Uterus (tissue), 4 donors: ENCODE measurements at places on chromosomes 11 and 22.

DNA sequence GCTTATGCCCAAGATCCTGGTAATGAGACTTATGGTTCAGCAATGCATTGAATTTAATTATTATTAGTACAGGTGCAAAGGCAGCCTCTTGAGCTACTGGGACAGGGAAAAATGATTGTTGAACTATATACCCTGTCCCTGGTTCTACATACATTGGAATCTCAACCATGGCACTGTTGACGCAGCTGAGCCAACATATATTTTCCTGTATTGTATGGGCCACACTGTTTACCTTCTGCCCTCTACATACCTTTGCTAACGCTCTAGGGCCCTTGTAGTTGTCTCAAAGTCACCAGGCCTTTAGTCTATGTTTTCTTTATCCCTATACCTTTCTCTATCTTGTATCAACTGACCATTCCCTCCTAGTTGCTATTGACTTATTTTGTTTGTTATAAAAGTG, 22.6 kb downstream of the KREMEN1 start:
- DNase-seq = no peak

DNA sequence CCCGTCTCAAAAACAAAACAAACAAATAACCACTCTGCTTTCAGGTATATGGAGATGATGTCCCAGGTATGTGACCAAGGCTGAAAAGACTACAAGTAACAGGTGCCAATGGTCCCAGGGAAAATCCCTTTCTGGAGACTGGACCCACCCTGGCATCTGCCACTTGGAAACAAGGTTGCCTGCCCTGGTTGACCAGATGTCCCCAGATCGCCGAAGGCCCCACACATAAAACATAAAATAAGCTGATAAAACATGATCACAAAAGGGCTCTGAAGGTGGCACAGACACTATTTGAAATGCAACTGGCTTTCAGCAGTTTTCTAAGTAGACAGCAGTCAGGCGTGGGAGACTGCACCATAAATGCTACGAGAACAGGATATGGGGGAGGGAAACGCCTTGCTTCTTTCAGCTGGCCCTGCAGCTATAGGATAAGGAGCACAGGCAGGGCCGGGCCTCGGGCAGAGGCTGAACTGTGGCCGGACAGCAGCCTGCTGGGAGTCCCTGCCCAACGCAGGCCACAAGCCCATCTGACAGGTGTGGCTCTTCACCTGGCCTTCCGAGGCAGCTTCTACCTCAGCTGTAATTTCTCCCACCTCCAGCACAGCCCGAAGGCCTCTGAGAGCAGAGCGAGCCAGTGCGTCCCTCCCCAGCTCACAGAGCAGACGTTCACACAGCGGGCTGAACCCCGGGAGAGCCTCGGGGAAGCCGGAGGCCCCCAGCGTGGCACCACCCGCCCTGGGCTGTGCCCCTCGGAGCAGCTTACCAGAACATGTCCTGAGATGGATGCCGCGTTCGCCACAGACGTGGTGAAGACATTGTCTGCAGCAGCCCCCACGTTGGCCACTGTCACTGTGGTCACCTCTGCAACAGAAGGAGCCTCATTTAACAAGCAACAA, 4.0 kb downstream of the DEAF1 start:
- DNase-seq = no peak

- DNase-seq = no peak
Observed at GRCh38 chr11:118689503-118689851, 10.0 kb upstream of the TREH start.

DNA sequence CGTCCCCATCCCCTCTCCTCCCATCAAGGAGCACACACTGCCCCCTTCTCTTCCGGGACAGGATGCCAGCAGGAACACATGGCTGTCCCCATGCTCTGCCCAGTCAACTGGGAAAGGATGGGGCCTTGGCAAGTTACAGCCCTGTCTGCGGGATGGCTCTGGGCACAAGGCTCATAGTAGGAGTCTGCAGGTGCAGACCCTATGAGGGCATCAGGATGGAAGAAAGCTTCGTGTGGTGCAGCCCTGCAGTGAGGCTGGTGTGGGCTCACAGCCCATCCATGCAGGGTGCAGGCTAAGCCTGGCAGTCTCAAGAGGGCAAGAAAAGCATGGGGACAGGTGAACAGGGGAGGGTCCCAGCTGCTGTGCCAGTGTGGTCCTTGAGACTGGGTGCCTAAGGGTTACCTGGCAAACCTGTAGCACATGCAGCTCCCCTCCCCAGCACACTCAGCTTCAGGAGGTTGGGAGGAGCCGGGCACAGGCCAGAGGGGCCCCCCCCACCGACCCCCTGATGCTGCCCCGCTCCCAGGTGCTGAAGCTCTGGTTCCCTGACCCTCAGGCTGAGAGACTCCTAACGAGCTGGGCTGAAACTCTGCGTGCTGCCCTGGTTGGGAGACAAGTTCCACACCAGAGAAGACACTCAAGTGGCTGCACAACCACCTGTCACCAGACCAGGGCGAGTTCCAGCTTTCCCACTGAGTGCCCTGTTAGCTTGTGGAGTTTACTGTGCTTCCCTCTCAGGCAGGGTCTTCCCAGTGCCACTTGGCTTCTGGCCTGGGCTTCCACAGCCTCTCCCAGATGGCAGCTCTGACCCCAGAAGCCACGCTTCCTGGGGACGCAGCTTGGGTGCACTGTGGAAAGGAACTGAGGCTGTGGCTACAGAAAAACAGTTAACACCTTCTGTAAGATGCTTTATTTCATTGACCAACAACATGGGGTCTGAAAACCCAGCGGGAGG, 3.3 kb upstream of the SCARF2 start:
- no peak for DNase-seq

- no peak for DNase-seq
Observed at GRCh38 chr11:85042361-85042760, 584.8 kb downstream of the DLG2 start.

- no peak for DNase-seq
Observed at GRCh38 chr11:67605231-67606011, 1.3 kb upstream of the NDUFV1 start.

- DNase-seq = no peak
Observed at GRCh38 chr11:127191689-127192088, 191.1 kb upstream of the KIRREL3 start.

GRCh38 chr11:61712314-61712713, 32.1 kb downstream of the DAGLA start:
- DNase-seq = no peak

DNA sequence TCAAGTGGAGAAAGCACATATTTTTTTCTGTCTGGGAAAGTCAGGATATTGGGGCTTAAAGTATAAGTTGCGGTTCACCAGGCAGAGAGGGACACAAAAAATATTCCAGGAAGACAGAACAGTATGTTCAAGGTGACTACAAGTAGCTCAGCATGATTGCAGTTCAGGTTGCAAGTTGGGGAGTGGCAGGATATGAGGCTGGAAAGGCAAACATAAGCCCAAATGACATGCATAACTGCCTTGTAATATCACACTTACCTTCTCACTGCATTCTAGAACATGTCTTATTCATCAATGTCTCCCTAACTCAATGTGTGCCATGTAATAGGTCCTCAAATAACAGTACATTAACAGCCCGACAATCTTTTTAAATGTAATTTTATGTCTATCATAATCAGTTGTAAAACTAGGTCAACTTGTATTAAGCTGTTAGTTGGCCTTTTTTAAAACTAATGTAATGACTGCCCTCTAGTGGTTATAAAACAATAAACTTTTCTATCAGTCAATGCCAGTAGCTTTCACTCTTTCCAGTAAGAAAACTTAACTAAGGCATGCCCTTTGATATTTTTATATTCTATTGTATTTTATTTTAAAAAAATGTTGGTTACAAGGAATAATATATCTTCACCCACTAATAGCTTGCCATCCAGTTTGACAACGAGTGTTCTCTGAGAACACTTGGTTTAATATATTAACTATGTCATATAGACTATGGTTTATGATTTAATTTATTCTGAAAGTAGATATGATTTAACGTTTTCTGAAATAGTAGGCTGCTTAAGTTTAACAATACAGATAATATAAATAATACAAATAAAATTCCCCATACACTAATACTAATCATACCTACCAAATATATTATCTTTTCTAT, 39.4 kb upstream of the CFAP300 start:
- no peak for DNase-seq

- DNase-seq = no peak
Observed at GRCh38 chr11:66268952-66269905, 790 bp downstream of the RAB1B start.

GRCh38 chr11:131428853-131429252, 58.4 kb downstream of the NTM start:
- no peak for DNase-seq

DNA sequence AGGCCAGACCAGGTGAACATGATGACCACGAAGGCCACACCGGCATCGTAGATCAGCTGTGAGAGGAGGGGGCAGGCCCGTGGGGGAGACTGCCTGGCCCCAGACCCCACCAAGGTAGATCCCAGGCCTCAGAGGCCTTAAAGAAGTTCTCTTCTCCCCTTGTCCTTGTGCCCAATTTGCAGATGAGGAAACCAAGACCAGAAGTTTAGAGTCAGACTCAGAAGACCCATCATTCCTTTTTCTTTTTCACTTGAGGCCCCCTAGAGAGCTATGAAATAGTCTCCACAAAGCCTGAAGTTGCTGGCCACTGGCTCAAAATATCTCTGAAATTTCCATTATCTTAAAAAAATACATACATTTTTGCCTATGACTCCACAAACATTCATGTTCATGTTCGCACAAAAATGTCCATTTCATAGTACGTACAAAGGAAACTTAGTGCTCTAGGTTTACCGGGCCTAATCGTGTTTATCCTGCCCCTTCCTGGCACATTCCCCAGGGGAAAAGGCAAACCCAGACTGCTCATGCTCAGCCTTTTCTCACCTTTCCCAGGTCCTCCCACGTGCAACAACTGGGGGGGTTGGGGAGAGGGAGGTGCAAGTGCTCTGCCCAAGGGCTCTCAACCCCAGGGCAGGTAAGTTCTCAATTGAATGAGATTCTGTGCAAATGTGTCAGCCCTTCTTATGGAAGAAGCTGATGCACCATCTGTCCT, 19.2 kb downstream of the SLC43A1 start:
- DNase-seq = no peak

DNA sequence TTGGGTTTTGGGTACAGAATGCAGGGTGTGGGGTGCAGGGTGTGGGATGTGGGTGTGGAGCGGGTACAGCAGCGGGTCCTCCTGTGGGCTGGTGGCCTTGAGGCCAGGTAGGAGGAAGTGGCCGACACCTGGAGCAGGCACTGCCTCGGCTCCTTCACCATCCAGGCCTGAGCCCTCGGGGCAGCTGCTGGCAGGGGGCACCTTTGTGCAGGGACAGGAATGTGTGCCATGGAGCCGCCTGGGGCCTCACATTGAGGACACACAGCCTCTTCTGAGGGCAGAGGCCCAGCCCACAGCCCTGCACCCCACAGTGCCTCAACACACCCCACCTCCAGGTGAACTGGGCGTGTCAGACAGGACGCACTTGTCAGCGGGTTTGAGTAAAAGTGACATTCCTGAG, 984.0 kb downstream of the BRD1 start:
- DNase-seq = no peak

DNA sequence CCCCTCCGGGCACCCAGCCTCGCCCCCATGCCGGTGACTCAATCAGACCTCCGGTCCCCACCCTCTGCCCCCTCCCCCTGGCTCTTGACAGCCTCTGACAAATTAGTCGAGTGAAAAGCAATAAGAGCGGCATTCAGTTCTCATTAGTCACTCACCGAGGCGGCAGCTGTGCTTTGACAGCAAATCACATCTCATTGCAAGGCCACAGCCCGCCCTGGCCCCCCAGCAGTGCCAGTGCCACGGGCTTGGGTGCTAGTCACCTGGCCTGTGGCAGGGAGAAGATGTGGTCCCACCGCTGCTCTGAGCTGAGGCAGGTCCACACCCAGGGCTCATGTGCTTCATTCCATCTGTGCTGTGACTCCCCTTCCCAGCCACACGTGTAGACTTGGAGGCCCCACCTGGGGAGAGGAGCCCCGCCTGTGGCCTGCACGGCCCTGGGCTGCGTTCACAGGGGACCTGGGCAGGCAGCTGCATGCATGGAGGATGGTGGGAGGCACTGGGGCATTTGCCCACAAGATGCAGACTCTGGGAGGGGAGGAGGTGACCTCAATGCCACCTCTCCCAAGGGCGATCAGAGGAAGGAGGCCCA, 7.4 kb upstream of the TH start:
- no peak for DNase-seq

DNA sequence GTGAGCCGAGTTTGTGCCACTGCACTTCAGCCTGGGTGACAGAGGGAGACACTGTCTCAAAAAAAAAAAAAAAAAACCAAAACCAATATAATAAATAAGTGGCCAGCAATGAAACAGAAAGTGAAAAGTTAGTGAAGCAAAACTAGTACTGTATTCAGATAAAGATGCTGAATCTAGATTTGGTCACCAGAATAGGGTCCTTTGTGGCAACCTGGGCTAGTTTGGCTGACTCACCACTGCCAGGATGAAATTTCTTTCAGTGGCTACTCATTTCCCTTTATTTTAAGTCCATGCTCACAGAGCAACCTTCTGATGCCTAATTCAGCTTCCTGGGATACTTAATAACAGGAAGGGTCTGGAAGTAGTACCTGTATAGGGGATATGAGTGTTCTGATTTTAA, 26.0 kb downstream of the LIMK2 start:
- no peak for DNase-seq

DNA sequence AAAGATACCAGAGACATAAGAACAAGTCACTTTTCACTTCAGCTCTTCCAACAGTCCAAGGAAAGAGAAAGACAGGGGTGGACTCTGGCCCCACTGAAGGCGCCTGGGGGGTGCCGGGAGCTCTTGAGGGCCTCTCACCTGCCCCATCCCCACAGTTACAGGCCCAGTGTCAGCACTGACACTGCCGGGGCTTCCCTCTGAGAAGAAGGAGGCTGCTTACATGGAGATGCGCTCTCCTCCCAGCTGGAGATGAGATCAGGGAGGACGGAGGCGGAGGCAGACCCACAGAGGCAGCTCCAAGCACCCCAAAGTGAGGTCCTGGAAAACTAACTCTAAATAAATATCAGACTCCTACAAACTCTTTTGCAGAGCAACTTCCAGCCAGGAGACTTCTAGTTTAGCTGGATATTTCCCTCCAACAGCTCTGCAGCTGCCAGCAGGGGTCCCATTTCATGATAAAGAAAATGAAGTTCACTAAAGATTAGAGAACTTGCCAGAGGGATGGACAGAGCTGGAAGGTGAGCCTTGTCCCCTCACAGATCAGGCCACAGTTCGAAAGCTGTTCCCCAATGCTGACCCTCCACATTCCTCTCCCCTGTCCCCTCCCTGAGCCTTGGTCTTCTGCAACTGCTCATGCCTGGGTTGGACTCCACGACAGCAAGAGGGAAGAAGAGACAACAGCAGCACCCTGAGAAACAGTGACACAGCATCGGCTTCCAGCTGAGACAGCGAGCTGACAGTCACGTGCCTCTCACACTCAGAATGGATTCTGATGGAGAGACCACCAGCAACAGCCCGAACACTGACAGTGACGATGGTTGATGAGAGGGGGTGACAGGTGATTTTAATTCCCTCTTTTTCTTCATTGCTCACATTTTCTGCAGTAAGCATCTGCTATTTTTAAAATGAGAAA, 5.8 kb downstream of the CARS1 start:
- DNase-seq = no peak

DNA sequence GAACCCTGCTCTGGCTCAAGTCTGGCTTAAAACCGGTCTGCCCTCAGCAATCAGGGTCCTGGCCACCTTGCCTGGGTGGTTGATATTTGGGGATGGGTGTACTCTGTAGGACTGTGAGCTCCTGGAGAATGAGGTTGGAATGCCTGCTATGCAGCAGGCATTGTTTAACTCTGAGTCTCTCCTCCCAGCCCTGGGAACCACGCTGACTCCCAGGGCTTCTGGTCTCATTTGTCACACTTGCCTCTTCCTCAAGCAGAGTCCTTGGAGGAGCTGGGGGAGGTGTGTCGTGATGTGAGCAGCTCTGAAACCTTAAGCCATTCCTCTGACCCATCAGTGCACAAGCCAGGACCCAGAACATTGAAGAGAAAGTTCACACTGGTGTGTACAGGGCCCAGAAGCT, 340.1 kb downstream of the MN1 start:
- no peak for DNase-seq

GRCh38 chr11:2768471-2769408, 68.9 kb upstream of the KCNQ1OT1 start:
- DNase-seq = no peak
